ENCODE measurements at places on chromosomes 2 and 18.
A peak's percentile ranks its signal among the peaks of the same experiment; 100 is the strongest.

- DNase-seq, result no peak
Observed at GRCh38 chr18:61582202-61582710, 249.0 kb downstream of the CDH20 start.

DNA sequence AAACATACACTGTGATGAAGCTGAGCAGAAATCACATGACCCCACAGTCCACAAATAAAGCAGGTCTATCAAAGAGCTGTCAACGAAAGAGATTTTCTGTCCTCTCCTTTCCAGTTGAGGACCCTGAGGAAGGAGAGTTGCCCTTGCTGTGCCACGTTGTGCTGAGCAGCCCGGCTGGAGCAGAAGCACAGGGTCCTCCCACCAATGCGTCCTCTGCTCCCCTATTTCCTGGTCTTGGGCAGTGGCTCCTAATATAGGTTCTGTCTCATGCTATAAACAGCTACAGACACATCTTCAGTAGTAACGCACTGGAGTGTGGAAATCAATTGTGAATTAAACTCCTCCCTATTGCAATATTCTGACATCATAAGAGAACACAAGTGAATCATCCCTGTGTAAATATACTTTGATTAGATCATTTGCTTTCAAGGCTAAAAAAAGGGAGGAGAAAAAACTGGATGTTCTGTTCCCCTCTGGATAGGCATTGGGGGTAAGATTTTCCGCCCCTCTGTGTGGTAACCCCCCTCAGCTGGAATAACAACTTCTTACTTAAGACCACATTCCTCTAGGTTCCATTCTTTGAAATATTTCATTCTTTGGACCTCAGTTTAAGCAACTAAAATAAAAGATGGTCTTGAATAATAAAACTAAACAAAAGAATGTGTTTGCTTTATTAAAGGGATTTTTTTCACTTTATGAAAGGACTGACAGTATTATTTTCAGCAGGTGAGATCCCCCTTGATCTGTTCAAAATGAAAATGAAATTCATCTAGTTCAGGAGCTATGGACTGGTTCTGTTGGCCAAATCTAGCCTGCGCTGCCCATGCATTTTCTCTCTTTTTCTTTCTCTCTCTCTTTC lies 8.3 kb upstream of the RHOB start:
- no peak for DNase-seq

GRCh38 chr2:85728883-85729824 lies 24.6 kb upstream of the ATOH8 start:
- peak; percentile 89 for DNase-seq

- DNase-seq, result no peak
Observed at GRCh38 chr2:96099861-96100798, 16.2 kb downstream of the ADRA2B start.

DNA sequence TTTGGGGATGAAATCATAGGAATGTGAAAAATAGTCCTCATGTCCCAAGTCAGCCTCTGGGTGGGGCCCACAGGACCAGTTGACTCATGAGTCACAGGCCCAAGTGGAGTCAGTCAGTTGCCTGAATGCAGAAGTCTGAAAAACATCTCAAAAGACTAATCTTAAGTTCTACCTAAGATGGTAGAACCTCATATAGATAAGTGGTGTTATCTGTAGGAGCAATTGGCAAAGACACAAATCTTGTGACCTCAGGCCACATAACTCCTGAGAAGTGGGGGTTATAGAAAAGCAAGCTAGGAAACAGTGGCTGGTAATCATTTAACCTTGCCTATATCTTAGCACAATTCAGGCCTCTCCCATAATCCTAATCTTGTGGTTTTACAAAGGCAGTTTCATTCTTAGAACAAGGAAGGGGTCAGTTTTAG lies 257.1 kb upstream of the SPOPL start:
- no peak for DNase-seq

GRCh38 chr2:7722212-7722910 lies 805.1 kb downstream of the RNF144A start:
- no peak for DNase-seq

DNA sequence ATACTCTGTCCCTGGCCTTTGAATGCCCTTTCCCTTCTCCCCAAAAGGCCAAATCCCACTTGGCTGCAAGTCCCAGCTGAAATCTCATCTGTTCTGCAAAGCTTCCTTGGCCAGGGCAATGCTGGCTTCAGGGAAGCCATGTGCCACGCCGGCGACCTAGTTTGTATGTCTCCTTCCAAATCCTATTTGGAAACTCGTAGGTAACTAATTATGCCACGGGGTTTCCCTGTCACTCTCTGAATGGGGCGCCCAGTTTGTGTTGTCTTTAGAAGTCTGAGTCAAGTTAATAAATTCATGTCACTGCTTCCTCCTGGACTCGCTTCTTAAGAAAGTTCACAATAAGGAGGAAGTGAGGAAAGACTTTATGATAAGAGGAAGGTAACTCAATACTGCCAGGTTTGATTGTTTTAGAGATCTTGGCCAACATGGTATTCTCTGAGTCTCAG lies 19.1 kb downstream of the FHL2 start:
- no peak for DNase-seq

DNA sequence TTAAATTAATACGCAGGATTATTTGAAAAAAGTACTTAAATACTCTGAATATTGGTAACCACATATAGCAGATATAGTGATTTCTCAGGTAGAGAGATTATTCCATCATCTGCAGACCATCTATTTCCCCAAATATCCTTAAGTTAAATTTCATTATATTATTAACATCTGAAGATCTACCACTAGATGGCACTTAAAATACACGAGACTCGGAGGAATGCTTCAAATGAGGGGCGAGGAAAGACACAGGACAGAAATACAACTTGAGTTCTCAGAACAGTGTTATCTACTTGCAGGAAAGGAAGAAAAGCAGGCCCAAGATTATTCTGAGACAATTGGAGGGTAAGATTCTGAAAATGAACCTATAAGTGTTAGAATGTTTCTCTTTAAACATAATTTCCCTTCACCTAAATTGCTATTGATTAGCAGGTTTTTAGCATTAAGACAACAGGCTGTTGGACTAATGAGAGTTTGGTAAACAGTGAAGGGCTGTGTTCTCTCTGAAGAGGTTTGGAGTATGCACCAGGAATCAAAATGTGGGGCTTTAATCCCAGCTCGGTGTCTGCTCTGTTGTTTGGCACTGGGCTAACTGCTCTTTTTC lies 76.9 kb upstream of the GCFC2 start:
- peak; percentile 82 for DNase-seq

DNA sequence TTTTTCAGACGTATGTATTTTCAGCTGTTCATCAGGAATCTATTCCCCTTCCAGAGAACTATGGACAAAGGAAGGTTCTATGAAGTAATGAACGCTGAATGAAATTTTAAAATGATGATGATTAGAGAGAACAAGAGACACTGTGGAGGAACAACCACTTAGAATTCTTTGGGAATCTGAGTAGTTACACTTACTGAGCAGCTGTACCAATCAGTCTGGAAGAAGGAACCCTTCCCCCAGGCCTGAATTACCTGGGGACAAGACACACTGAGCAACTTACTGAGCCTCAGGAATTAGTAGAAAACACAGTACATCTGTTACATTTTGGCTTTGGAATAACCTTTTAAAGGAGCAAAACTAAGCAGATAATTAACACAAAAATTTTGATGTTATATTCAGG lies 1.9 kb downstream of the MSTN start:
- DNase-seq, result no peak

DNA sequence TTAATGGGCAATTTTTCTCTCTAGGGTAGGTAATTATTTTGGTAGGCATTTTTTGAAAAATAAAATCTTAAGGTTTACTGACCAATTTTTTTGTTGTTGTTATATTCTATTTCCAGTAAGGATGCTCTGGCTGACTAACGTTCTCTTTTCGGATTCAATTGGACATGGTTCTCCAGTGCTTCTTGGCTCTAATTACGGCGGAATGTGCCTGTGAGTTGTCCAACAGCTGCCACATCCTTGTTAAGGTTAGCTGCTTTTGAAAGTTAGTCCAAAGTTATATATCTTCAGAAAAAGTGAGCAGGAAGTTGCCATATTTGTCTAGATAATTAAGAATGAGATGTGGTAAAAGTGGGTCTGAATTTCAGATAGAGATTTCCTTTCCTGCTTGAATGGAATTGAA lies 45.8 kb upstream of the SMIM21 start:
- no peak for DNase-seq

GRCh38 chr2:160720098-160720497 lies 226.5 kb upstream of the RBMS1 start:
- no peak for DNase-seq

- DNase-seq, result no peak
Observed at GRCh38 chr2:84719434-84719833, 161.4 kb downstream of the TRABD2A start.

GRCh38 chr2:190679813-190680591 lies 31.1 kb downstream of the NAB1 start:
- DNase-seq, result peak; percentile 73

DNA sequence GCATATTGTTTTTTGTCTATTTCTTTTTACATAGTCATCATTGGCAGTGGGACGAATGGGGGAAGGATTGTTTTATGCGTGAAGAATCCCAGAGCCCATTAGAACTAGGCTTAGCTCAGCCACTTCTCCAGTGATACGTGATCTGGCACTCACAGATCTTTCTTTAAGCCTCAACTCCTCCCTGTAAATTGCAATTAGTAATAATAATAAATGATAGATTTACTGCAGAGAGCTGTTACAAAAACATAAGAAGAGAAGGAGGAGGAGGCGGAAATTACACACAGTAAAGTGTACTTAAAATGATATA lies 629.3 kb downstream of the NRXN1 start:
- no peak for DNase-seq

DNA sequence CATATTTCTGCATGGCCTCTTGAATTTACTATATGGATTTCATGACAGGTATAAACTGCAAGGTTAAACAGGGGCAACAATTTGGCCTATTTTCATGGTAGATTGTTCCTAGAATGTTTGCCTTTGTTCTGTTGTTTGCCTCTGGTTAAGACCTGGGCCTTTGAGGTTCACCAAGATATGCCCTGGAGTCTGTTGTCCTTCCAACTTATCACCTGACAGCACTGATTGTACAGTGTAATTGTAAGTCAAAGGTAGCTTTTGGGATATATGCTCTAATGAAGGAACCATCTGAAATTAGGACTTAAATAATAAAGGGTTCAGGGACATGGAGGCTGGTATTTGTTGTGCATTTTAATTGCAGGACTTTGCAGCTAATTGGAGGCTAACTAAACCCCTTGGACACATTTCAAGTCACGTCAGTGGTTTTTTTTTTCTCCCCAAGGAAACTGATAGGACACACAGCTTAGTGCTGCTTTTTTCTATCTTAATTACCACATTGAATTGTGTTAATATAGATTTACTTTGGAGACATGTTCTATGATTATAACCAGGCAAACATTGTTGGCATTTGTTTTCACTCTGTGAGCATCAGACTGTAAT lies 771.2 kb upstream of the LINC00305 start:
- no peak for DNase-seq

DNA sequence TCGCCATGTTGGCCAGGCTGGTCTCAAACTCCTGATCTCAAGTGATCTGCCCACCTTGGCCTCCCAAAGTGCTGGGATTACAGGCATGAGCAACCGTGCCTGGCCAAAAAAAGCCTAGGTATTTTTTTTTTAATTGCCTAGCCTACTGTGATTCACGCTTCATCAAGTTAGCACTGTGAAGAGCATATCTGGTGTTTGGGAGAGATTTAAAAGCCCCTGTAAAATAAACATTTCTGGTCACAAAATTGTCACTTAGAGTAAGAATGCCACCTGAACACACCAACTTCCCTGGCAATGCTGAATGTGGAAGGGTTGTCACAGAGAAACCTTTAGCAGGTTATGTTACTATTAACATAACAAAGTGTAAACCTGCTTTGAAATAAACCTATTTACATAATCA lies 39.7 kb upstream of the CHAC2 start:
- no peak for DNase-seq

DNA sequence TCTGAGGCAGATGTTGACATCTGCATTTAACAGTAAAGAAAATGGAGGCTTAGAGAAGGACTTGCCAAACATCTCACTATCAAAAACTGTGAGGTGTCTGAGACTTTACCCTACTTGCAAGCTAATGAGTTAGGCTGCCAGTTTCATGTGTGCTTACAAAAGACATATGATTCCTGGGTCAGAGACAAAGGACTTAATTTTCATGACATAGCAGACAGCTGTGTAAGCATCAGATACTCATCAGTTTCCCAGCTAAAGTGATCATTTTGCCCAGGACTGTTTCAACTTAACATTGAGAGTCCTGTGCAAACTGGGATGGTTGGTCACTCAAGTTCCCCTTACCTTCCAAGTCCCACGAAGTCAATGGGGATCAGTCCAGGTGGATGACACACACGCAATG lies 18.9 kb upstream of the DAPL1 start:
- DNase-seq, result no peak

DNA sequence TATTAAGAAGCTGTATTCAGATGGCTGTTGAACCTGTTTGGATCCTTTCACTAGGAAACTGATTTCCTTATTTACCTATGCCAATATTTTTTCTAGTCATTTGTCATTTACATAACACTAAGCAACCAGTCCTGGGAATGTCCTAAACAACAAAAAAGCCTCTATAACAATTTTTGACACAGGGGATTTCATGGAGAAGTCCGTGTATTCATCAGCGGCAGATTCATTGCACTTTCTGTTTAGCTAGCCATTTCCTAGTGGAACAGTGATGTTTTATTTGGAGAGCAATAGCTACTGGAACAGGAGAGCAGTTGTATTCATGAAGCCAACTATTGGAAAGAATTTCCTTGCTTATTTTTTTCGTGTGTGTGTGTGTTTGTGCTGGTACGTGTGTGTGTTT lies 604.3 kb upstream of the POU3F3 start:
- no peak for DNase-seq

GRCh38 chr2:147099845-147100244 lies 745.0 kb upstream of the ACVR2A start:
- DNase-seq, result no peak

DNA sequence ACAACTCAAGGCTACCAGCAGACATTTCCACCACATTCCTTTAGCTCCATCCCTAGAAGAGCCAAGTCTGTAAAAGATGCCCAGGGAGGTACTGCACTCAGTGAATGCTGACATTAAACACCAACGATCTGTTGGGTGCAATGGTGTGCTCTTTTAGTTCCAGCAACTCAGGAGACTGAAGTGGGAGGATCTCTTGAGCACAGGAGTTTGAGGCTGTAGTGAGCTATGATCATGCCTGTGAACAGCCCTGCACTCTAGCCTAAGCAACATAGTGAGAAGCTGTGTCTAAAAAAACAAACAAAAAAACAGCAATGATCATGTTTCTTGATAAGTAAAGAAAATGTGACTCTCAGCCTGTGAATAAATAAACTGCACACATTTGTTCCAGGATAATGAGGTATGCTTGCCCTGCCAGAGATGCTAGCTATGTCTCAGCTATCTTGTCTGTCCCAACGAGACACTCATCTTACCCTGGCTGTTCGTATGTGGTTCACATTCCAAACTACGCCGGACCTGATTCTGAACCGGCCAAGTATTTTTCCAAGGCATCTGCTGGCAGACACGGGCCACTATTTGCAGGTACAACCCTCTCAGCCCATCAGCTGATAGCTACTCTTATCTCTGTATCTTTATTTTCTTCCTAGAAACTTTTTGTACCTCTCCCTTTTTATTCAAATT lies 21.8 kb downstream of the TMEM182 start:
- DNase-seq, result no peak

GRCh38 chr2:79796641-79797040 lies 283.8 kb downstream of the CTNNA2 start:
- no peak for DNase-seq

GRCh38 chr18:10671441-10671840 lies 145.6 kb downstream of the NAPG start:
- DNase-seq, result no peak

Measured in NCI-H82 (cell line).